NCI-H510A treated with DMSO at 0.1 percent for 48 hours (cell line): ENCODE measurements at places on chromosomes 12 and 14.

DNA sequence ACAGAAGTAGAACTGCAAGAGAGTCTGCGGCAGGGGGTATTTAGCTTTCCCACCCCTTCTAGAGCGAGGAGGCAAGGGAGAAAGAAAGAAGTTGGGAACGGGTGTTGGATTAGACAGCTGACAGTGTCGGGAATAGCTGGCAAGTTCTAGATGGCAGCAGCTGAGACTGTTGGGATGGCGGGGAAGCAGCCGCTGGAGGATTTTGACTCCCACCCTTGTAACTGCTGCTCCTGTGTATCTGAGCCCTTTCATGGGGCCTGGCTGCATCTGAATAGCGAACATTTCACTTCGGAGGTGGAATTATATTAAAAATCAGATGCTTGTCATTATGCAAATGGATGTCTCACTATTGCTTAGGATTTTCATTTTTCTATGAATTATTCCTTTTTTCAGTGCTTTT, 104.6 kb downstream of the AACS start:
- no peak for DNase-seq

DNA sequence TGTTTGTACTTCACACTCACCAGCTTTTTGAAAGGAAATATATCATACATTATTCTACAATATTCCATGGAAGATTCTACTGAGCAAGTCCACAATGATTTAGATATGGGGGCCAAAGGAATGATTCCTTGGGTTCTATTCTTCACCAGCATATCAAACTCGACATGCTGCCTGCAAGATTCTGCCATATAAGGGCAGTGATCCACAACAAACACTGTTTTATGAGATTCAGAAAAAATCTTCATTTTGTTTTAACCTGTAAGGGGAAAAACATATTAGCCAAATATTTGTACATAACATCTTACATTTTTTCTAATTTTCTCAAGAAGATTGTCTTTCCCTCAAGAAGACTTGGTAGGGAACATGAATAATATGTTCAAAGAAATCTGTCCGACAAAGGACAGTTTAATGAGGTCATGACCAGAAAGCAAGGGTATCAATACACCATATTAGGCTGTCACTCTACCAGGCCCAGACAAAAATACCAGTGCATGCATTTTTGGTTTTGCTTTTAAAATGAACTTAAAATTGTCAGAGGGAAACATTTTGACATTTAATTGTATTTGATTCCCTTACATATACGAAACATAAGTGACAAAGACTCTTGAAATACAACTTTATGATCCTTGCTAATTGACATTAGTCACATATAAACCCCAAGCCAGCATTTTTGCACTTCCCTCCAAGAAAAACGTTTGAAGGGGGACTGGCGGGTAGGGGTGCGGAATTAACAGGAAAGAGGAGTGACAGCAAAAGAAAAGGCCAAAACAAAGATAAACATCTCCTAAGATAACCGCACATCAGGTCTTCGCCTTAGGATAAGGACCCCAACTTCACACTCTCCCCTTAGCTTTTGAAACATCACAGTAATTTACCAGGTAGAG, 980 bp downstream of the INTS13 start:
- no peak for DNase-seq

DNA sequence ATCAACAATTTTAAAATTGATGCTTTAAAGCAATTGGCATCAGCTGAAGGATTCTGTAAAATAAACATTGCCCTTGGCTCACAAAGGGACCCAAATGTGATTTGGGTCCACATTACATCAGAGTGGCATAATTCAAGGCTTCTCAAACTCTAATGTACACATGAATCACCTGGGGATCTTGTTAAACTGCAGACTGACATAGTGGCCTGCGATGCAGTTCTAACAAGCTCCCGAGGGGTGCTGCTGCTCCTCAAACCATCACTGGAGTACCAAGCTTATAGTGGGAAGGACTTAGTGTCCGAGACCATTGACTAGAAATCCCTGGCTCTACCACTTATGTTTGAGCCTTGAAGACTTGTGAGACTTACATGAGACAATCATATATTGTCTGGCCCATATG, 31.8 kb upstream of the DNM1L start:
- DNase-seq, result no peak

GRCh38 chr12:11798856-11799501, 149.5 kb downstream of the ETV6 start:
- no peak for DNase-seq

DNA sequence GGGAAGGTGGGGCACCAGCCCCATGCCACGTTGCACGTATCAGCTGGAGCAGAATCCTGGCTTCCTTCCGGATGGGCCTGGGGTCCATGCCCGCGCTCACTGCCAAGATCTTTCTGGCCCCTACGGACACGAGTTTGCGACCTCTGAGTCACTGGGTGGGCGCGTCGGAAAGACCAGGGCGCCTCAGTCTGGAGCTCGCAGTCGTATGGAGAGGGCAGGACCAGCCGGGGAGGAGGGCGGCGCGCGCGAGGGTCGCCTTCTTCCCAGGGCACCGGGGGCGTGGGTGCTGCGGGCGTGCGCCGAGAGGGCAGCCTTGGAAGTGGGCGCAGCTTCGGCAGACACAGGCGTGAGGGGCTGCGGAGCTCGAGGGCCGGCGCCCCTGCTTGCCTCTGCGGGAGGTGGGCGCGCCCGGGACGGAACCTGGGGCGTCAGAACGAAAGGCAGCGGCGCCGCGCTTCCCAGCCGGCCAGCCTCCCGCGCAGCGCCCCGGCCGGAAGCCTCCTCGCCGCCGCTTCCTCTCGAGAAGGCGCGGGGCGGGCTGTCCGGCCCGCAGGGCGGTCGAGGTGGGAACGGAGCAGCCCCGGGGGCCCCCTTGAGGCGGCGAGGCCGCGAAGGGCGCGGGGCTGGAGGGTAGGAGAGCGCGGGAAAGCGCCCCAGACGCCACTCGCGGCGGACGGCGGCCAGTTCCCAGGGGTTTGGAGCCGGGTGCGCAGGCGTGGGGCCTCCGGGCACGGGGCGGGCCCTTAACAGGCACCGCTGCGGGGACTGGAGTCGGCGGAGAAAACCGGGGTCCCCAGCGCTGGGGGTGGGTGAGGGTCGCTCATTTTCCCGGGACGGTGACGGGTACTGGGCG, at the start of gene ARL6IP4:
Gene ARL6IP4, plus strand, starts transcription at position 499 of the 853 bp plus-strand sequence. CDS start 459 bp downstream, outside the sequence.
- peak; percentile 59 for DNase-seq

- DNase-seq, result peak; percentile 13
Measured at GRCh38 chr12:102990419-102990818, 32.9 kb downstream of the ASCL1 start.

GRCh38 chr14:103108749-103109207, 14.3 kb downstream of the EXOC3L4 start:
- peak; percentile 25 for DNase-seq

DNA sequence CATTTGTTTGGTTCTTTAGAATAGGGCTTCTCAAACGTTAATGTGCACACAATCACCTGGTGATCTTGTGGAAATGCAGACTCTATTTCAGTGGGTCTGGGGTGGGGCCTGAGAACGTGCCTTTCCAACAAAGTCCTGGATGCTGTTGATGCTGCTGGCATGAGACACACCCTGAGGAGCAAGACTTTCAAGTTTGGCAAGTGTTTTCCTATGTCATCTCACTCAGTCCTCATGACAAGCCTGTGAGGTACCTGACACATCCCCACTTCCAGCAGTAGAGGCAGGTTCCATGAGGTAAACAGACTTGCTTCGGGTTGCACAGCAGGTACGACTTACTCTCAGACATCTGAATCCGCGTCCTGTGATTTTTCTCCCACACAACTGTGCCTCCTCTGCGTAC, 147.1 kb downstream of the MYRFL start:
- no peak for DNase-seq

DNA sequence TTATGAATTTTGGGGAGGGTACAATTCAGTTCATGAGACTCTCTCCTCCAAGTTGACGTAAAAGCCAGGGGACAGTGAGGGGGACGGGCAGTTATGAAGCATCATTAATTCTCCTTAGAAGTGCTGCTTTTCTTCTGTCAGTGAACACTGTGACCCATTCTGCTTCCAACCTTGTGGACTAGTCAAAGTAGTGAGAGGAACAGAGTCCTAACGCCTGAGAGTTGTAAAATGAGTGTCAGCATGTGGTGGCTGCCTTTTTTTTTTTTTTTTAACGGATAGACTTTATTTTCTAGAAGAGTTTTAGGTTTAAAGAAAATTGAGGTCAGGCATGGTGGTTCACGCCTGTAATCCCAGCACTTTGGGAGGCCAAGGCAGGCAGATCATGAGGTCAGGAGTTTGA, 15.5 kb downstream of the RESF1 start:
- no peak for DNase-seq

DNA sequence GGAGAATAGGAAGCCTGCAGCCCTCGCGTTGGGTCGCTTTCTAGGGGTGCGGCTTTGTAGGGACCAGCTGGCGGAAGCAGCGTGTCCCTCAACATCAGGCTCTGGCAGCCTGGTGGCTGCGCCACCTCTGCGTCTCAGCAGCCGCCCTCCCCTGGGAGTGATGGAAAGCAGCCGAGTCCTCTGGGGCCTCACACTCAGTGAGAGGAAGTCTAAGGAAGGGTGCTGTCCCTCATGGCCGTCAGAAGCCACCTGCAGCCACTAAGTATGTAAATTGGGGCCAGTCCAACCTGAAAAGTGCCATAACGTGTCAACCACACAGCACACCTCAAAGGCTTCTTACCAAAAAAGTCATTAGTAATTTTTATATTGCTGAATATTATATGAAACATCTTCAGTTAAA, 80.3 kb downstream of the WDR20 start:
- no peak for DNase-seq

DNA sequence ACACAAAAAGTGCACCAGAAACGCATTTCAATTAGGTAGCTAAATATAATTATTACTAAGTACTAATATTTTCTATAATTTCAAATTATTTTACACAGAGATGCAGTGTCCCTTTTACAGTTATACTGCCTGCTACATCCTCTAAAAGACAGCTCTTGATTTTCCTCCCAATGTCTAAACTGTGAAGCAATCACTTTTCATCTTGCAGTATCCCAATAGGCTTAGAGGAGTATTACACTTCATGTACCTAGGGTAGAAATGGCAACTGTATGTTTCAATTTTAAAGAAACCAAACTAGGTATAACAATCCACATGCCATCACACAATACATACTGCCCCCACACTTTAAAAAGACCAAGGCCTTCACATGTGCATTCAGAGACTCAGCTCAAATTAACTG, 7.3 kb downstream of the RSRC2 start:
- no peak for DNase-seq
